Stimulated activated CD4-positive, alpha-beta T cell treated with anti-CD3 and anti-CD28 coated beads, Interleukin-2, amount 100 ng/mL, for 4 hours (primary cell): ENCODE measurements at places on chromosomes 16 and 17.

DNA sequence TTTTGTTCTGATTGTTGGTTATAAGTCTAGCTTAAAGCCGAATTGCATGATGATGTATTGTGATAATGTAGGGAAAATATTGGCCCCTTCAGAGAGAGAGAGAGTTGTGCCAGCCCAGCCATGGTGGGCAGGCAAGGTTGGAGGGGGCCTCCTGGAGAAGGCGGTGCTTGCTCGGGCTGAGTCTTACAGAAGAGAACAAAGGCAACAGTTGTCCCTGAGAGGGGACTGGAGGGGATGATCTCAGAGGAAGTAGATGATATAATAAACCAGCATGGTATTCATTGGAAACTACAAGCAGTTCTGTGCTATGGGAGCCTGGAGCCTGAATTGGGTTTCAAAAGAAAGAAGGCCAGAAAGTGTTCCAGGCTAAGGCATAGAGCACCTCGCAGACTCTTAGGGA, 173.8 kb downstream of the RPTOR start:
- no peak for DNase-seq

GRCh38 chr16:67641779-67642708, 2.9 kb upstream of the CARMIL2 start:
- no peak for DNase-seq

GRCh38 chr16:76210157-76210556, 67.0 kb upstream of the CNTNAP4 start:
- no peak for DNase-seq

DNA sequence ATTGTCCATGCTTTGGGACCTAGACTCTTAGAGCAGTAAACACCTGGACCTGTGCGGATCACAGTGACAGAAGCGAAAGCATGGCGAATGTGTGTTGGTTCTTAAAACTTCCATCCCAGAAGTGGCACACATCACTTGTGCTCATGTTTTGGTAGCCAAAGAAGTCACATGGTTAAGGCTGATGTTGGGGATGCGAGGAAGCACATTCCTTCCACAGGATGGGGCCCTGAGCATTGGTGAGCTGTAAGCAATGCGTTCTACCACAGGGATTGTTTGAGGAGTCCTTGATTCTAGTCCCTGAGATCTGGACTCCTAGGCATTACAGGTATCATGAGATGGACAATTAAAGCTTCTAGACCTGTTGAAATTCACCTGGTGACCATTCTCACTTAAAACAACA, 375.9 kb downstream of the UTP18 start:
- no peak for DNase-seq

DNA sequence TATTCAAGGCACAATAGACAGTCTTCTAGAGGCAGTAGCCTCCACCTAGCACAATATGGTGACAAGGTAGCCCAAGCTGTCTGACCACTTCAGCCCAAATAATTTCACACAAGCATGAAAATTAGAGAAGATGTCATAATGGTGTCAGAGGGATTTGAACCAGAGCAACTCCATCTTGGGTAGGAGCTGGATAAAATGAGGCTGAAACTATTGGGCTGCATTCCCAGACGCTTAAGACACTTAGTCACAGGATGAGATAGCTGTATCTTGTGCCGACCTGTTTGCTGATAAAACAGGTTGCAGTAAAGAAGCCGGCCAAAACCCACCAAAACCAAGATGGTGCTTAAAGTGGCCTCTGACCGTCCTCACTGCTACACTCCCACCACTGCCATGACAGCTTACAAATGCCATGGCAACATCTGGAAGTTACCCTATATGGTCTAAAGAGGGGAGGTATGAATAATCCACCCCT, 192.6 kb downstream of the CPPED1 start:
- no peak for DNase-seq

- DNase-seq = no peak
These were observed 1.4 kb downstream of the PAQR4 start for GRCh38 chr16:2970563-2970962.

GRCh38 chr17:17921192-17922069, 50.8 kb downstream of the TOM1L2 start:
- DNase-seq = no peak
